ENCODE measurements at places on chromosomes 7 and 10. TPM values are rescaled to one million over a fixed set of nuclear protein-coding genes. Genes with fewer than 3 reads are reported as not detected.

Gene YKT6
- total RNA-seq = 70.9 TPM

Gene OR9A2
- total RNA-seq = not detected

Gene SFRP4
- not detected for total RNA-seq

Gene CLCN1
- not detected for total RNA-seq

Gene ANXA7
- total RNA-seq = 117 TPM

Gene UCN3
- not detected for total RNA-seq

Gene BCL7B
- 82.8 TPM for total RNA-seq

Gene TUBAL3
- total RNA-seq = not detected

Gene HNRNPH3
- total RNA-seq = 125 TPM

Gene RABGEF1
- 21.4 TPM for total RNA-seq

Gene GPER1
- total RNA-seq = 0.14 TPM

Gene KIAA1217
- 0.36 TPM for total RNA-seq

Gene RP9
- total RNA-seq = 11.2 TPM

Gene ABI1
- total RNA-seq = 59.3 TPM

Gene PLXNA4
- total RNA-seq = 10.6 TPM

Gene ANKRD2
- 0.36 TPM for total RNA-seq

Gene LRRC18
- not detected for total RNA-seq

Gene PKD2L1
- 0.14 TPM for total RNA-seq

Gene MACC1
- 0.02 TPM for total RNA-seq

Gene RTKN2
- 5.0 TPM for total RNA-seq

Gene STEAP2
- 0.02 TPM for total RNA-seq

Gene FBXL13
- not detected for total RNA-seq

Gene SLC13A1
- 0.05 TPM for total RNA-seq

Gene ETV1
- 0.41 TPM for total RNA-seq

Gene GSAP
- 5.3 TPM for total RNA-seq

Gene BAIAP2L1
- 1.1 TPM for total RNA-seq

Gene PTPN20
- total RNA-seq = 2.8 TPM

Gene OPALIN
- total RNA-seq = not detected

Gene KIF11
- 76.2 TPM for total RNA-seq

Gene PNLIP
- total RNA-seq = not detected

Gene AMPH
- 0.30 TPM for total RNA-seq

Gene FKBP6
- total RNA-seq = not detected

Gene UBN2
- total RNA-seq = 14.3 TPM

Gene CNNM1
- 0.14 TPM for total RNA-seq

Gene OR2A12
- total RNA-seq = not detected

Gene GIMAP8
- total RNA-seq = 27.8 TPM

Gene GHRHR
- not detected for total RNA-seq

Gene DOCK1
- 0.41 TPM for total RNA-seq

Gene SLC26A3
- total RNA-seq = not detected

Gene ABCA13
- total RNA-seq = not detected

Gene RASA4B
- total RNA-seq = 17.0 TPM

Gene AVPI1
- total RNA-seq = 1.3 TPM

Gene GJD4
- not detected for total RNA-seq

Gene TMEM236
- 0.05 TPM for total RNA-seq

Gene CHAT
- total RNA-seq = not detected

Gene VWC2
- total RNA-seq = not detected

Gene HMX3
- not detected for total RNA-seq
